ENCODE measurements at places on chromosomes 3 and 15.

DNA sequence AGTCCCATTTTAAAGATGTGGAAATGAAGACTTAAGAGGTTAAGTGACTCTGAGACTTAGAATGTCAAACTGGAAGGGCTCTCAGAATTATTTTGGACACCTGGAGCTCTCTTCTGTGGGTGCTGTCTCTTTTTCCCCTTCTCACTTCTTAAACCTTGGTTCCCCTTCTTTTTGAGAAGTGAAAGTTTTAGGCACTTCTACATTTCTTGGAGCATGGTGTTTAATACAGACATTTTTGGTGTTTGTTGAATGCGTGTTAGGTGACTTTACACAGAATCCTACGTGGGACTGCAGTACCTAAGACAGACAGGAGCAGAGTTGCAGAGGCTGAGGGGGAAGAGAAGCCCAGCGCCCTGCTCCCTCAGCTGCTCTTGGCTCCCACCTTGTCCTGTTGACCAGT is 133.3 kb downstream of the MDFIC2 start:
- DNase-seq = no peak

DNA sequence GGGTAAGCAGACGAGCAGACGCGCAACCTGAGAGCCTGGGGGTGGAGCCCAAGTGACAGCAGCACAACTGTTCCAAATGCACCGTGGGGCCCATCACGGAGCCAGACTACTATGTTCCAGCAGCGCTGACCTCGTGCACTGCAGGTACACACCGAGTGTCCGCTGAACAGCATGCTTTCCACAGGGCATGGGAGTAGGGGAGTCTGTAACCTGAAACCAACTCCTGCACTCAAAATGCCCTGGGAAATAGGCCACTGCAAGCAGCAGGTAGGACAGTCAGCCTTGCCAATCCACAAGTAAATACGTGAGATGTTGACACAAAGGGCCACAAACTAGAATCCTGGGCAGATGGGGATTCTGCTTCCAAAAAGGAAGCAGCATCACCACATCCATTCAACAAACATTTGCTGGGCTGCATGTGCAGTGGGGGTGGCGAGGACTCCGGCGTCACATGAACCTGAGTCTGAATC is 73.9 kb downstream of the TBC1D2B start:
- no peak for DNase-seq

DNA sequence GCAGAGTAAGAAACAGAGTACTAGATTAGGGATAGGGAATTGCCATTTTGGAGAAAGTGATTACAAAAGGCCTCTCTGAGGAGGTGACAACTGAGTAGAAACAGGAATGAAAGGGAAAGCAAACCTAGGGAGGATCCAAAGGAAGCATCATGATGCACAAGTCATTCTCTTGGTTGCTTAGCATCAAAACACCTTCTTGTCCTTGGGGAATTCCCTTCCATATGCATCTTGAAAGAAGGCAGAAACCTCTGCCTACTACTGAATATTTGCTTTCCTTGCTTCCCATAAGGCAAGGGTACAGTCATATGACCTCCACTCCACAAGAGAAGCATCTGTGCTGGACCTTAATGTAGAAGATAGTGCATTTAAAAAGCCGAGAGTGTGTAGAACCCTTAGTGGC is 24.1 kb downstream of the GABPB1 start:
- no peak for DNase-seq

DNA sequence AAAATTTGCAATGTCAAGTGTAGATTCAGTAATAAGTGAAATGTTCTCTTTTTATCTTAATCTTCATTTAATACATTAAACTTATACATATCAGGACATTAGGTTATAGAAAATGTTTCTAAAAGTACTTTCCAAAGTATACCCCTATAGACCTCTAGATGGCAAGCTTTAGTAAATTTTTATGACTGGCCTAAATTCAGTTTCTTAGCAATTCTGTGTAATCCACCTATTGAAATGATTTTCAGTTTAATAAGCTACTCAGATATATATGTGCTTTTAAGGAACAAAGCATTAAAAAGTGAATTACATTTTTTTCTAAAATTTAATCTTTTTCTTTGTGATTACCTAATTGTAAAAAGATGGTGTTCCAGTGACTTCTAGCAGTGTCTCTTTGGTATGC is 342.2 kb downstream of the GBE1 start:
- DNase-seq = no peak

DNA sequence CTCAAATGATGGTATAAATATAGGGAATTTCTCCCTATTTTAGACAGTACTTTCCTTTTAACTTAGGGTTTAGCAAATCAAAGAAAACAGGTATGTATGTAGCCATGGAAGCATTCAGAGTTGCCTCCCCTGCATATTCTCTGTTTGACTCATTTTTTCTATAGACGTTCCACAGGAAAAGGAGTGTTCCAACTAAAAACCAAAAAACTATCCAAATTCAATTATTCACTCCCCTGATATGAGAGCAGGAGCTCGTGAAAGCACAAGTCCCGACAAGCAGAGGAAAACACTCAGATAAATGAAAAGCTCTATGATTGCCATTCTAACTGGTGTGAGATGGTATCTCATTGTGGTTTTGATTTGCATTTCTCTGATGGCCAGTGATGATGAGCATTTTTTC is 119.5 kb downstream of the FRMD5 start:
- DNase-seq = no peak

DNA sequence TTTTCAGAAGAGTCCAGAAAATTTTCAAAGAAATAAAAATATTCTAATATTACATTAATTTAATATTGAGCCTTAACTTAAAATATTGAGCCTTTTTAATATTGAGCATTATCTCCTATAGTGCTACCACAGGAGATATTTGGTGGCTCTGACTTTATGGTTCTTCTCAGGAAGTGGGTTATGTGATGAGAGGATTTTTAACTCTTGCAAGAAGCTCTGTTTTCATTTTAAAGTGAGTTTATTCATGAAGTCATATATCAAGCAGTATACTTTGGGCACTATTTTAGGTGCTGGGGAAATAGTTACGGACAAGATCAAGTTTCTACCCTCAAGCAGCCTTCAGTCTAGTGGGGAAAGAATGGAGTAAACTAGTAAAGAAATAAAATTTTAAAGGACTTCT is 13.4 kb upstream of the MBNL1 start:
- no peak for DNase-seq
